ENCODE measurements at places on chromosomes 2 and 18. TPM values are rescaled to one million over a fixed set of nuclear protein-coding genes. Genes with fewer than 3 reads are reported as not detected.

GRCh38 chr18:62721839-62722795, 6.8 kb downstream of the PHLPP1 start:
- no peak for DNase-seq

DNA sequence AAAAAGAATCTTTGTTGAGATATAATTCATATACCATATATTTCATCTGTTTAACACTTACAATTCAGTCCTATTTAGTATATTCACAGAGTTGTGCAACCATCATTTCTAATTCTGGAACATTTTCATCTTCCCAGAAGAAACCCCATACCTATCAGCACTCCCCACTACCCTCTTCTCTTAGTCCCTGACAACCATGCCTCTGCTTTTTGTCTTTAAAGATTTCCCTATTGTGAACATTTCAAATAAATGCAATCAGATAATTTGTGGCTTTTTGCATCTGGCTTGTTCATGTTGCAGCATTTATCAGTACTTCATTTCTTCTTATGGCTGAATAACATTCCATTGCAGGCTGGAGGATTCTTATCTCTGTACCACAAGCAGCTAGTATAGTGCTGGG, 305.9 kb upstream of the MEX3C start:
- no peak for DNase-seq

GRCh38 chr18:49853011-49853410, 39.7 kb upstream of the ACAA2 start:
- DNase-seq = no peak

DNA sequence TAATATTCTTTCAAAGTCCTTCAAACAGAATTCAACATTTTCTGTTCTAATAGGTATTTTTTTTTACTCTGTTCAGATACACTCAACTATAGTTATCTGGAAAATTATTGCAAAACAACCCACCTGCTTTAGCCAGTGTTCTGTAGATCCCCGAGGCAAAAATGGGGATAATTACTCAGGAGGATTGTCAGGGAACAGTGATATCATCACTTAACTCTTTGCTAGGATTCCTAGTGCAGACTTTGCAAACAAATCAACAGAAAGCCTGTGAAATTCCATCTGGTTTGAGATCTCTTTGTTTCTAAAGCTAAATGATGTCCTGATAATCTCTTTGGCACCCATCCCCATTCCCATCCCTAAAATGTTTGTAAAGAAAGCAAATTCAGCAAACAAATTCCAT, 413.6 kb upstream of the MEIS1 start:
- DNase-seq = no peak

The UGT1A5 gene
- not detected for total RNA-seq

Measured in Caki2 (cell line).